ENCODE measurements at places on chromosomes 6 and 20.

DNA sequence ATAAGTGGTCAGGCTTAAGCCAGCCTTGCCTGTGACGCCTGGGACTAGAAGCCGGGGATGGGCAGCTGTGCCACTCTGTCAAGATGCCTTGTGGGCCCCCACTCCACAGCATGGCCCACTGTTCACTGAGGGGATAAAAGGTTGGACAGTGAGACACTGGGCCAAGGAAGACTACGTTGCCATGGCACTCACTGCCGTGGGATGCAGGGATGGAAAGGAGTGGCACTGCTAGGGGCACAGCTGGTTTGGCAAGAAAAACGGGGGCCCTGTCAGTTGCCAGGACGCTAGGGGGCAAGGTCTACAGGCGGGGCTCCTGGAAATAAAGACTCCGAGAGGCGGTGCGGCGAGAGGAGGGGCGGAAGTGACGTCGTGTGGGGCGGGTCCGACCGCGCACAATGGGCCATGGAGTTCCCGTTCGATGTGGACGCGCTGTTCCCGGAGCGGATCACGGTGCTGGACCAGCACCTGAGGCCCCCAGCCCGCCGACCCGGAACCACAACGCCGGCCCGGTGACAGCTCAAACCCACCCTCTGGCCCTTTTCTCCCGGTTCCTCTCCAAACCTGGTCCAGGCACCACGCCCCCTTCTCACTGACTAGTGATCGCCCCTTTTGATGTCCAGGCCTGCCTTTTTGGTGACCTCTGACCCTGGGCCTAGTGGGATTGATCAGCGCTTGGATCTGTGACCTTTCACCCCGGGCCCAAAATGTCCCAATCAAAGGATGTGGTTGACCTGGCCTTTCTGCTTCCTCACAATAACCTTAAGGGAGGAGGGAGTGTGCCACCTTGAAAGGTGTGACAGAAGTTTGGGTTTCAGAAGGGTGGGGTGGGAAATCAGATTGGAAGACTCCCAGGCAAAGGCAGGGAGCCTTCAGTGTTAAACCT lies at the start of gene ATAT1:
TSS of gene ATAT1 (plus strand) at position 391 of the 883 bp plus-strand sequence.
- peak; percentile 80 for DNase-seq

DNA sequence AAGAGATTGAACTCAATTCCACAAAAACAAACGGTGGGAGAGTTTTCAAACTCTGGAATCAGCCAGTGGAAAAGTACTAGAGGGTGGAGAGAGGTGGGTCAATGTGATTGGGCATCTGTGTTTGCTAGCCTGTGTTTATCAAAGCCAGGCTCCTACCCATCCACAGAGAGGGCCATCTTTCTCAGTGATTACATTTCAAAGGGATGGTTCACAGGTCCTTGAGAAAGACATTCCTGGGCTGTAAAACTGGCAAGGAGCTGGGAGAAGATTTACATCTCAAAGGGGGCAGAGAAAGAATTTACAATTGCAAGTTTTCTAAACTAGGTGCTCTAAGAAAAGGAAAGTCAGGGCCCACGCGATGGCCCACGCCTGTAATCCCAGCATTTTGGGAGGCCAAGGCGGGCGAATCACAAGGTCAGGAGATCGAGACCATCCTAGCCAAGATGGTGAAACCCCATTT lies 146.8 kb upstream of the UST start:
- no peak for DNase-seq

DNA sequence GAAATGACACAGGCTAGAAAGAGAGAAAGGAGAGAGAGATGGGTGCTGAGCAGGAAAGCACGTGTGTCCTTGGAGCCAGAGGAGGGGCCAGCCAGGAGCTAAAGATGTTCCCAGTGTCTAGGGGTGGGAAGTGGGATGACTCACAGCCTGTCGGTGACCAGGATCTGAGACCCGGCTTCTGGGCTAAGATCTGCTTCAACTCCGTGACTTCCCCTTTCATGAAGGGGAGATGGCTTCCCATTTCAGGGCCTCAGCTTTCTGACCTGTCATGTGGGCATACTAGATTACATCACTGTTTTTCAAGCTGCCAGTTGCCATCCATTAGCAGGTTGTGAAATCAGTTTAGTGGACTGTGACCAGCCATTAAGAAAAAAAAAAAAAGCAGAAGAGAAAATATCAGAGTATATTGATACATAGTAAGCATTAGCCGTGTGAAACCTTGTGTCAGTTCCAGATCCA lies 5.4 kb downstream of the TGM3 start:
- DNase-seq = no peak

DNA sequence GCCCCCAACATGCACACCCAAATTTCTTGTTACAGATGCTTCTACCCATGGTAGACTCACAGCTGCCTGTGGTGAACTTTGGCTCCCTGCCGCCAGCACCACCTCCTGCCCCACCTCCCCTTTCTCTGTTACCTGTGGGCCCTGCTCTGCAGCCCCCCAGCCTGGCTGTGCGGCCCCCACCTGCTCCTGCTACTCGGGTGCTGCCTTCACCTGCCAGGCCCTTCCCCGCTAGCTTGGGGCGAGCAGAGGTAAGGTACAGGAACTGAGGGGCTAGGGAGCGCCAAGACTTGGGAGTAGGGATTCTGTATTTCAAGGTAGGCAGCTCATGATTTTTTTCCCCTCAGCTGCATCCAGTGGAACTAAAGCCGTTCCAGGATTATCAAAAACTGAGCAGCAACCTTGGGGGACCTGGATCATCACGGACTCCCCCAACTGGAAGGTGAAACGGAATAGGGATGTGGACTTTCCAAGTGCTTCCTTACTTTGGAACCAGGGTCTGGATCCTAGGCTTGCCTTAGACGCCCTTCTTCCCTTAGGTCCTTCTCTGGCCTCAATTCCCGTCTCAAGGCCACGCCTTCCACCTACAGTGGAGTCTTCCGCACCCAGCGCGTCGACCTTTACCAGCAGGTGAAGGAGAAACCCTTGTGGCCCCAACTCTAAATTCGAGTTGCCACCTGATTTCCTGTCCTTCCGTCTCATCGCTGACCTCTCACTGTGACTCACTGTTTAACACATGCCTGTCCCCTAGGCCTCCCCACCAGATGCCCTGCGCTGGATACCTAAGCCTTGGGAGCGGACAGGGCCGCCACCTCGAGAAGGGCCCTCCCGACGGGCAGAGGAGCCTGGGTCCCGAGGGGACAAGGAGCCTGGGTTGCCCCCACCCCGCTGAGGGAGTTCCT lies 15.5 kb downstream of the BAG6 start:
- no peak for DNase-seq

DNA sequence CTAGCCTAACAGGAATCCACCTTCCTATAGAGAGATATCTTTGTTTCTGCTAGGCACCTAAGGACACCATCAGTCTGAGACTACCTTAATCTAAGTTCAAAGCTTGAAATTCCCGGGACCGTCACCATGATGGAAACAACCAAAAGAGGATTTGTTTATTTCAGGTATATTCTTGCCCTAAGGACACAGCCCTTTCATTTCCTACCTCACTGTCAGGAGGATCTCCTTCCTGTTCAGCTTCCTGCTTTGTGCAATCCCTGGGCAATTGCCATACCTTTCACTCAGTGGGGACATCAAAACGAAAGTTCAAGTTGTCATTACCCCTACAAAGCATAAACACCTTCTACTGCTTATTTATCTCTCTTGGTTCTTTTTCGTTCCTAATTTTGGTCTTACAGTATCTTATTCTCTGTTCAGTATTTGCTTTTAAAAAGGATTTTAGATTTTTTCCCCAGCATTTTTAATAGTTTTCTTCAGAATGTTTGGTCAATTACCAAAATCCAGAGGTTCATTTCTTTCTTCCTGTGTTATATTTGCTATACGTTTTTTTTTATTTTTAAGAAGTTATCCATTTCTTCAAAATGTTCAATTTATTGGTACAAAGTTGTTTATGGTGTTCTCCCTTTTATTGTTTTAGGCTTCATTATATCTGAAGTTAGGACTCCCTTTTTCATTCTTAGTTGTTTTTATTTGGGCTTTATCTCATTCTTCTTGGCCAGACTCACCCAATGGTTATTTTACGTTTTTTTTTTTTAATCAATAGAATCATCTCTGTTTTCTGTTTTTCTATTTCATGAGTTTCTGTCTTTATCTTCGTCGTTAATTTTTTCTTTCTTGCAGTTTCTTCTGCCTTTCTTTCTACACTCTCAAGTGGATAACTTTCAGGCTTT lies 13.0 kb upstream of the TBPL1 start:
- no peak for DNase-seq

DNA sequence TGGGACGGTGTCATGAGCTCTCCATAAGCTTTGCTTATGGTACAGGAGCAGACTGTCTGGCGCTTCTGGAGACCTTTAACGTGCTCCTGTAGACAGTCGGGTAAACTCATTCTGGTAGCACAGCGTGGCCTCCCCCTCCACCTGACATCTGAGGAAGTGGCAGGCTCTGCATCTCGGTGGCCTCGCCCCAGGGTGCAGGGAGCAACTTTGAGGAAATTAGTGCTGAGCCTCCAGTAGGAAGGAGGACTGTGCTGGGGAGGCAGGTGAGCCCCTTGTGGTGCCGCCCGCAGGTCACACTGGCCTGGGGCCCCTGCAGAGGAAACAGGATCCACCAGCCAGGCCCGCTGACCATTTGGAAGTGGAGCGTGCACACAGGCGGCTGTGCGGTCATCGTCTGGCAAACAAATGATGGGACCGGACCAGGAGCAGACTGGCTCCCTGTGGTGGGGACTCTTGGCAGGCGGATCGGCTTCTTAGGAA lies 57.9 kb downstream of the SYNJ2 start:
- DNase-seq = no peak
